Coronary artery (tissue), 2 donors: ENCODE measurements at places on chromosomes 3 and 15.
A peak's percentile ranks its signal among the peaks of the same experiment; 100 is the strongest.

DNA sequence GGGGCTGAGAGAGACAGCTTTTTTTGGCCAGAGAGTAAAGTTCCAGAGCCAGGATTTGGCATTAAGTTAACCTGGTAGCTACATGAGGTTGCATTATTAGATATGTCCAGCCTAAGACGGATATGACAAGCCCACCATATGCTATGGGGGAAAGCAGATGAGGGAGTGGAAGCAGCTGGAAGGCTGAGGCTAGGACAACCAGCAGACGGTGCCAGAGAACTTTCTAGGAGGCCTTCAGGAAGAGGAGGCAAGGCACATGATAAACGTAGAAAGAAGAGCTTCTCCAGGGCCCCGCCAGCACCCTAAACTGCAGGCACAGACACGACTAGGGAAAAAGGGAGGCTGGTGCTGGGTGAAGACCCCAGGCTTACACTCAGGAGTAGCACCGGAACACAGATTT, 87.0 kb downstream of the CTNNB1 start:
- no peak for DNase-seq

DNA sequence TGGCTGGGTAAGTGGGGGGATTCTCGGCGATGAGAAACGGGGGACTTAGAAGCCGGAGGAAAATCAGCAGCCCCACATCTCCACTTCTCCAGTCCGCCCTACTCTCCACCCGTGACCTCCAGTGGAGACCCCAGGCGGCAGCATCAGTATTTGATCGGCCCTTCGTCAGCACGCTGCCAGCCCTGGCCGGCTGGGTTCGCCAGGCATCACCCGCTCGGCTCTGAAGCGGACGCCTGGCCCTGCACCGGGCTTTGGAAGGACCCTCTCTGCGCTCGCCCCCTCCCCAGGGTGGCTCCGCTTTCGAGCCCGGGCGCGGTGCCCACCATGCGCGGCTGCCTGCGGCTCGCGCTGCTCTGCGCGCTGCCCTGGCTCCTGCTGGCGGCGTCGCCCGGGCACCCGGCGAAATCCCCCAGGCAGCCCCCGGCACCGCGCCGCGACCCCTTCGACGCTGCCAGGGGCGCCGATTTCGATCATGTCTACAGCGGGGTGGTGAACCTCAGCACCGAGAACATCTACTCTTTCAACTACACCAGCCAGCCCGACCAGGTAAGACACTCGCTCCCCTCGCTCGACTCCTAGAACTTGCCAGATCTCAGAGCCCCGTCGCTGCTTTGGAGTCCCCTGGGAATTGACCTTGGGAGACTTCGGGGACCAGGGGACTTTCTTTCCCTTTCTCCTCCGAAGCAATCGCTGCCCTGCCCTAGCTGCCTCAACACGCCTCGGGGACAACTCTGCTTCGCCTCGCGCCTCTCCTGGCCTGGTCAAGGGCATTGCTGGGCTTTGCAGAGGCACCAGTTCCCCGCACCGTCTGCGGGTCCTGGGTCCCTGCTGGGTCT, 561 bp downstream of the SIDT1 start:
- DNase-seq, result no peak

GRCh38 chr3:77038930-77039605, 831 bp upstream of the ROBO2 start:
- DNase-seq, result no peak

GRCh38 chr3:146501752-146502151, 32.4 kb upstream of the PLSCR2 start:
- DNase-seq, result no peak

DNA sequence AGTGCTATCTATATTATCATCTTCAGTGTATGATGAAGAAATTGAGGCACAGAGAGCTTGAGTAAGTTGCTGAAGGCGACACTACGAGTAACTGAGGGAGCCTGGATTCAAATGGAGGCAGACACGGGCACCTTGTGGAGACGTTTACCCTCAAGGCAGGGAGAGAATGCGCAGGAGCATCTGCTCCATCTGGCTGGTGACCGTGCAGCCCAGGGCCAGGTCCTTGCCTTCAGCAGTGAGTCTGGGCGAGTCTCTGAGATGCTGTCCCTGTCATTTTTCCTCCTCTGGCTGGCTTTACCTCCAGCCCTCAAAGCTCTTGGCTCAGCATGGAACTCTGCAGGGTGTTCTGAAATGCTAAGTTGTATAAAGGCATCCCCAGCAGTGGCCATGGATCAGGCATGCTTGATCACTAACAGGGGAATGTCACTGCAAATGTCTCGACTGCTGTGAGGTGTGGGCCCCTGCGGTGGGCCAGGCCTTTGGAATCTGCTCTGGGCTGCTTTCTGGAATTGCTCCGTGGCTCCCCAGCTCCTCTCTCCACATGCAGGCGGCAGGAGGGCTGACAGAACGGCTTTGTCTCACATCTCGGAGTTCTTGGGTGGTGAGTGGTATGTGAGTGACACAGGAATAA, 19.7 kb downstream of the SPSB4 start:
- DNase-seq, result no peak

- no peak for DNase-seq
Measured at GRCh38 chr3:51139616-51140015, 245.5 kb upstream of the MANF start.

DNA sequence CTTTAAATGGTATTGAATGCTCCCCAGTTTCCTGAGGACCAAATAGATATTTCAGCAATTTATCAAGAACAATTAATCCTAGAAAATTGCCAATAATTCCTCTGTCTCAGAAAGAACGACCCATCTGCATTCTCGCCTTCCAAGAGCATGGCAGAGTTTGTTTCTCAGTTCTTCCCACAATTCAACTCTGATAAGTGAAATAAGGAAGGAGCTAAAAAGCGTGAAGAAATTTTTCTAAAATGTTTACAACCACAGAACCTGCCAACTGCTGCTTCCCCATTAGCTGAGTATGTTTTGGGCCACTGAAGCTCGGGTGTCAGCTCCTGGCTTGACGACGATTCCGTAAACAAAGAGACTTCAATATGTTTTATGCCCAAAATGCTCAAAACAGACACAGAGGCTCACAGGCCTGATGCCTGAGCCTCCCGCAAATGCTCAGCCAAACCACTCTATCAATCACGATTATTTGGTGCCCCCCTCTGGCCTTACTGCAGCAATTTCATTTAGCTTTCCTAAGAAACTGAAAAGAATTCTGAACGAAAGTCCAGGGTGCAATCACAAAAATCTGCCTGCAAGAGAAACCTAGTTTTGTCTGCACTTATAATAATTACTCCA, 259.2 kb upstream of the CCDC54 start:
- DNase-seq, result no peak

DNA sequence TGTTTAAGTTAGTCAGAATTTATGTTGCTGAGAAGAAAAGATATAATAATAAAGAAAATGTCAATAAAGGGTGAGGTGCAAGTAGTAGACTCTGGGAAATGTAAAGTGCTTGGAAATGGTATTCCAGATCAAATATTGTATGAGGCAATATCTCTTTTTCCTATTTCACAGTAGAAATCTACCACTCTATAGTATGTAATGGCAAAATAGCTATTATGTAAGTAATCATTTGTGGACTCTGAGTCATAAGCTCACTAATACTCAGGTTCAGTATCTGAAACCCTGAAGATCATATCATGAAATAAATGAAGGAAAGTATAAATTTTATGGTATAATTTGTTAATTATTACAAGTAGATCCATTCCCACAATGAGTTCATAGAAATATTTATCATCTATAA, 322.1 kb downstream of the PYDC2 start:
- DNase-seq, result no peak

- no peak for DNase-seq
Measured at GRCh38 chr15:78767331-78767951, 43.8 kb downstream of the ADAMTS7 start.

DNA sequence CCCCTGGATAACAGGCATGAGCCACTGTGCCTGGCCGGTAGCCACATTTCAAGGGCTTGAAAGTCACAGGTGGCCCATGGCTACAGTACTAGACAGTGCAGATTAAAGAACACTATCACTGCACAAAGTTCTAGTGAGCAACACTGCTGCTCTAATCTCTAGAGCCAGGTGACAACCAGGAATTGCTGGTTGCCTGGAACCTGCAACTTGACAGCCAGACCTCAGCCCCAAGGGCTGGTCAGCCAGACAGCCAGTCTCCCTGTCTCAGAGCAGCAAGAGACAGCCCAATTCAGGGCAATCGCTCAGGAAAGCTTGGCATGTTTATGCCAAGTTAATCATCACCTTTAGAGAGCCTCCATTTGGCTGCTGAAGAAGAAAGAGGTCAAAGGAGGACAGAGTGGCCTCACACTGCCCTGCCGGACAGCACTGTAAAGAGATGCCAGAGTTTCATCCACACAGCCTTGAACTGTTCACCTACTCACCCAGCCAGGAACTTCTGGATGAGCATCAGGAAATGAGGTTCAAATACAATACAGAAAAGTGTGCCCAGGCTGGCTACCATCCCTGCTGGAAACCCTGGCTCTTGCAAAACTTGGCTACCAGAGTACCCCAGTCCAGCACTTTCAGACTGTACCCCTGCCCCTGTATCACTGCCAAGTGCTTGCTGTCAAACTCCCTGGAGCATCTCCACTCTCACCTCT, 6.0 kb downstream of the CCDC12 start:
- no peak for DNase-seq

GRCh38 chr3:58422756-58423325, 10.8 kb downstream of the PDHB start:
- no peak for DNase-seq

- no peak for DNase-seq
Measured at GRCh38 chr15:73941871-73942635, 15.8 kb downstream of the LOXL1 start.

DNA sequence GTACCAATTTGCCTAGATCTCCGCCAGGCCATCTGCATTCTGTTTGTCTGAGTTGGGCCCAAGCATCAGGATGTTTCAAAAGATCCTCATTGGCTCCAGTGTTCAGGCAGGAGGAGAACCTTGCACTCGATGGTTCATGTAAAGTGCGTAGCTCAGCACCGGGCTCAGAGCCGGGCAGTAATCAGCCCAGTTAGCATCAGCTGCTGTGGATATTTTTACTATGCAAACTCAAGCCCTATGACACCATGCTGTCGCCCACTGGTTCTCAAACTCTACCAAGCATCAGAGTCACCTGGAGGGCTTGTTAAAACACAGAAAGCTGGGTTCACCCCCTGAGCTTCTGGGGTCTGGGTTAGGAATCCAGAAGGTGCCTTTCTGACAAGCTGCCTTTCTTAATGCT, 310.8 kb downstream of the SHQ1 start:
- DNase-seq, result no peak

GRCh38 chr3:160399125-160400029, at the start of the genes IFT80 and SMC4:
TSS of gene IFT80 (minus strand) at chr3:160399225. CDS start at chr3:160384600, 14,625 bp downstream.
TSS of gene SMC4 (plus strand) at chr3:160399650. CDS start at chr3:160400827, 1,177 bp downstream.
- DNase-seq, result peak; percentile 98

DNA sequence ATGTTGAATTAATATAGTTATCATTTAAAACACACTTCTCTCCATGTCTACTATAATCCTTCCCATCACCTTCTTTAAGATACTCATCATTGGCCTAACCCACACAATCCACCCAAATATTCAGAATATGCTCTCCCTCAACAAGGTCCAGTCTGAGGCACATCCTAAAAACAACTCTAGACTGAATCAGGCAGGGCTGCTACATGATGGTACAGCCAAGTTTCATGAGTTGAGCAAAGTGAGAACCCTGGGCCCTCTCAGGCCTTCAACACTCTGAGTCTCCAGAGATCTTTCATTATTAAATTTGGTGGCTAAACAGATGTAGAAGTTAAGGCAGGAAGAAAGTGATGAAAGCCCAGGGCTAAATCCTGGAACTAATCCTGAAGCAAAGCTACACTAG, 16.2 kb downstream of the ZNF148 start:
- DNase-seq, result no peak

DNA sequence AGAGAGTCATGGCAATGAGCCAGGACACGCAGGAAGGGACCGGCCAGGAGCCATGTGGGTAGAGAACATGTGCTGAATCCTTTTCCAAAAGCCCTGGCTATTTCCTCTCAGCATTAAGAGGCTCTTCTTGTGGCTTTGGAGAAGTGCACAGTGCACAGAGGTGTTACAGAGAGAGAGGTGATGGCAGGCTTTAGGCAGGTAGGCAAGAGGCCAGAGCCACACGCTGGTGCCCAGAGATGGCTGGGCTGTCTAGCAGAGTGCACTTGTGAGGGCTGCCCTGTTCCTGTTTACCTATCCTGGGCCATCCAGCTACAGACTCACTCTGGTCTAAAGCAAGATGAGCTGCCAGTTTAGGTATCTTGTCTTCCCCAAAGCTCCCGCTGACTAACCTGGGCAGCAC, 402.6 kb downstream of the OCA2 start:
- no peak for DNase-seq

GRCh38 chr15:78241017-78241416, 6.7 kb upstream of the ACSBG1 start:
- no peak for DNase-seq

DNA sequence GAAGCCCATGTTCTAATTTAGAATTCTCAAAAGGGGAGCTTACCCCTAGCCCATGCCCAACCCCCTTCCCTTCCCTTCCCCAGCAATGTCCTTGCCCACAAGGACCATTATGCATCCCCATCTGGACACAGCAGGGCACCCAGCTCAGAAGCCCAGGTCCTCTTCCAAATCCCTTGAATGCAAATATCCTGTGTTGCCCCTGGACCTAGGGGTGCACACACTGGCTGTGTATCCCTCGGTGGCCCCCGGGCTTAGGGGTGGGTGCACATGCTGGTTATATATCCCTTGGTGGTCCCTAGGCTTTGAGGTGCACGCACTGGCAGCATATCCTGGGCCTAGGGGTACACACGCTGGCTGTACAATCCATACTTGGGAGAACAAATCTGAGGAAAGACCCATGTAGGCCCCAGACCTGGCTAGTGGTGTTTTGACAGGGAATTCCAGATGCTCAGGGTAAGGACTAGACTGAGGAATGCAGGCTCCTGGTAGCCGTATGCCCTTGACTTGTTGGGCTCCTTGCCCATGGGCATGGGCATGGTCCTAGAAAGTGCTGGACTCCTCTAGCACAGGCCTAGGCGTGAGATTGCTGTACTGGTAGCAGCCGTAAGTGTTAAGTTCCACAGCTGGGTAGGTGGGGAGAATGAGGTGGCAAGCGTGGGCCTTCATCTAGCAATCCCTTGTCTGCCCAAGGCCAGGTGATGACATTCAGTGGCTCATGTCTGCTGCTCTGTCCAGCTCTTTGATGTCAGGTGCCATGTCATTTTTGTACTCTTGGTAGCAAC, 222.4 kb downstream of the OPA1 start:
- no peak for DNase-seq

DNA sequence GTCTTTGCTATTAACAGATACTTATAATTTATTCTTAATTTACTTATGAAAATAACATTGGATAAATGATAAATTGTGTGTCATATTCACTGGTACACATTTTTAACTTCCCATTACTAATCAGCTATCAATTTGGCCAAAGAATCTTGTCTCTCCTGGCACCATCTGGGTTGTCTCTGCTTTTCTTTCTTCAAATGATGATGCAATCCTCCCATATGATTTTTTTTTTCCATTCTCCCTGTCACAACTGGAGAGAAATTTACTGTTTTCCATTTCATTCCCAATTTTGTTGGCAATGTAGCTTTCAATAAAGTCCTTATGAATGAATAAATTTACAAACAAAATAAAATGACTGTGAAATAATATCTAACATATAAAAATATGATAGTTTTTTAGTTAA, 743.7 kb upstream of the EPHA6 start:
- DNase-seq, result no peak

- no peak for DNase-seq
Measured at GRCh38 chr15:70486451-70487386, 276.6 kb downstream of the UACA start.

GRCh38 chr3:28042095-28042635, 199.3 kb upstream of the CMC1 start:
- no peak for DNase-seq

GRCh38 chr3:23873941-23874340, 42.8 kb downstream of the NKIRAS1 start:
- DNase-seq, result no peak
